ENCODE measurements at places on chromosomes 5 and 9.

- no peak for DNase-seq
These were observed 2.2 kb downstream of the HSPA5 start for GRCh38 chr9:125238915-125239446.

DNA sequence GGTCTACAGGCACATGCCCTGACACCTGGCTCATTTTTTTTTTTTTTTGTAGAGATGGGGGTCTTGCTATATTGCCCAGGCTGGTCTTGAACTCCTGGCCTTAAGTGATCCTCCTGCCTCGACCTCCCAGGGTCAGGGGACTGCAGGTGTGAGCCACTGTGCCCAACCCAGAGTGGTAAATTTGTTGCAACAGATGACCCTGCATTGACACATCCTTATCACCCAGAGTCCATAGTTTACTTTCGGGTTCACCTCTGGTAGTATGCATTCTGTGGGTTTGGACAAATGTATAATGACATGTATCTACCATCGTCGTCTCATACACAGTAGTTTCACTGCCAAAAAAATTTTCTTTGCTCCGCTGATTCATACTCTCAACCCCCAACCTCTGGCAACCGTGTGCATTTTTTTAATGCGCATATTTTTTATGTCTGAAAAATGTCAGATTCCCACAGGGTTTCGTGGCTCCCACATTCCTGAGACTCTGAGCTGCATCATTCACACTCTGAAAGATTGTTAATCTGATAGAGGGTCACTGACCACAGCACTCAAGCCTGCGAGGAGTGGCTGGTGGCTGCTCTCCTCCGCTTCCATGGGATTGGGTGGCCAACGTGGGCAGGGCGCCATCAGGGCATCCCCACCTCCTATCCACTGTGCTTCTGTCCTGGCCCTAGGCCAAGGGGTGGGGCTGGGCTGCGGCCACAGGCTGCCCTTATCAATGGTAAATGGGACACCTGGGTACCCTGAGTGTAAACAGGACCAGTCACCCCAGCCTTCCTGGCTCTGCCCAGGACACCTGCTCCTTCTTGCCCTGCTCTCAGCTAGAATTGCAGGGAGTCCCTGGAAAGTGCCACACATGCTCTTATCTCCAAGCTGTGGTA, 9.6 kb downstream of the NDST1 start:
- DNase-seq, result no peak

GRCh38 chr5:154189256-154189818, 1.2 kb upstream of the GALNT10 start:
- DNase-seq, result no peak

DNA sequence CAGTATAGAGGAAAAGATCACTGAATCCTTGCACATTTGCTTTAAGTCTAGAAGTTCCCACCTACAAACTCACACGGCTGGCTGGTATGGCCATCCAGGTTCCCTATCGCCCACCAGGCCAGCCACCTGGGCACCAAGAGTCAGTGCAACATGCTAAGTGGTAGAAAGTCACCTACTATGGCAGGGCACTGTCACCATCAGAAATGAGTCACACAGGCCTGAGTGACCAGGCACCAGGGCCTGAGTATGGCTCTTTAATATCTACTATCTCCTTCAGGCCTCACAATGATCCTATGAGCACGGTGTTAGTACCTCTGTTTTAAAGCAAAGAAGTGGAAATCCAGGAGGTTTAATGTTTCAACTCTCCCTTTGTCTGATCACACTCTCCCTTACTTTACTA, 156.2 kb downstream of the CDK5RAP2 start:
- DNase-seq, result no peak
